ENCODE measurements at places on chromosomes 12 and 14.

- no peak for DNase-seq
Observed at GRCh38 chr14:46053221-46053620, 598.4 kb downstream of the RPL10L start.

- no peak for DNase-seq
Observed at GRCh38 chr12:59723520-59723919, 127.7 kb downstream of the SLC16A7 start.

GRCh38 chr14:43535231-43535838 is 971.7 kb downstream of the FSCB start:
- DNase-seq: no peak

DNA sequence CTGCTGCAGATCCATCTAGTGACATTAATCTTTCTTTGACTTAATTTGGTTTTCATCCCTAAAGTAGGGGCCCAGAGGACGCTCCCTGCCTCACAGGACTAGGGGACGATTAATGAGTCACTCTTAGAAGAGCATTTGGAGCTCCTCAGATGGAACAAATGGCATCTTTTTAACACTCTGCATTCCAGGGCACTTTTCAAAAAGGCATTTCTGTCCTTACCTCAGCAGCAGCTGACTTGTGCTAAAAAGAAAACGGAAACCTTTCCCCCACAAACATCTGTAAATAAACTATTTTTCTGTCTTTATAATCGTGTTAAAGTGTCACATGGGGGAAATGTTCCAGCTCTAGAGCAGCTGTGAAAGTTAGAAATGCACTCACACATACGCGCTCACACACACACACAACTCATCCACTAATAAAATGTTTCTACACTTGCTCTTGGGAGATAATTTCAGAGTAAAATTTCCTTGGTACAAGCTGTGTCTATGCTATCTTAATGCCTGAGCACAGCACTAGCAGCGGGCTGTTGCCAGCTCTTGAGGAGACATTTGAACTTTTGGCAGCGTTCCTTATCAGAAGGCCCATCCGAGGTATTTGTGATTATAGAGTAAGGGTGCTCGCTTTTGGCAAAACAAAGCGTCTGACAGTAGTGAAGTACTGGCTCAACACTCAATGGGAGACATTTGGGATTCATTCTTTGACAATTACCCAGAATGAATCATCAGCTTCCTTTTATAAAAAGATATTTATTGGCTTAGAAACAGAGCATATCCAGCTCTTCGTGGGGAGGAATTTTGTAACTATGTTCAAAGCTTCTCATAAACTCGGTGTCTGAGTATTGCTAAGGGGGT is 141.3 kb downstream of the PLXNC1 start:
- DNase-seq: no peak

DNA sequence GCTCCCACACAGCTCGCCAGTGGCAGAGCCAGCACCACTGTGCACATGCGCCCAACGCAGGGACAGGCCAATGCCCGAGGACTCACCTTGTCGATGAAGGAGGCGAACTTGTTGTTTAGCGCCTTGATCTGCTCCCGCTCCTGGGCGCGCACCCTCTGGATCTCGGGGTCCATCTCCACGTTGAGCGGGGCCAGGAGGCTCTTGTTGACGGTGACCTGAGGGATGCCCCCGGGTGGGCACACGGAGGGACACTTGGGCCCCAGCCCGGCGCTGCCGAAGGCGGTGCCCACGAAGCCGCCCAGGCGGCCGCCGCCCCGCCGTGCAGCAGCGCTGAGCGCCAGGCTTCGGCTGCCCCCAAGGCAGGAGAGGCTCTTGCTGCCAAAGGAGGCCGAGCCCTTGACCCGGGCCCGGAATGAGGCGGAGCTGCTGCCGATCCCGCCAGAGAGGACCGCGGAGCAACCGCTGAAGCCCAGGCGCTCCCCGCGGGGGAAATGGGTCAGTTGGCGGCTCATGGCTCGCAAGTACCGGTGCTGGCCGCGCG is at the start of gene KRT72:
Gene KRT72, minus strand, starts transcription at position 523 of the 541 bp plus-strand sequence. Its CDS starts 11 bp downstream, at position 512.
- no peak for DNase-seq

DNA sequence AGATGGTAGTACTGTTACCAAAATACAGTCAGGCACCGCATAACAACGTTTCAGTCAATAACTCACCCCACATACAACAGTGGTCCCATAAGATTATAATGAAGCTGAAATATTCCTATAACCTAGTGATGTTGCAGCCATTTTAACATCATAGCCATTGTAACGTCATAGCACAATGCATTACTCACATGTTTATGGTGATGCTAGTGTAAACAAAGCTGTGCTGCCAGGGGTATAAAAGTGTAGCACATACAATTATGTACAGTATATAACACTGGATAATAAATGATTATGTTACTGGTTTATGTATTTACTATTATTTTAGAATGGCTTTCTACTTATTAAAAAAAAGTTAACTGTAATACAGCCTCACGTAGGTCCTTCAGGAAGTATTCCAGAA is 37.0 kb downstream of the GPR137C start:
- DNase-seq: no peak

- DNase-seq: no peak
Observed at GRCh38 chr14:104843442-104844305, 21.4 kb upstream of the CEP170B start.

GRCh38 chr14:64850369-64851137 is 29.2 kb downstream of the SPTB start:
- no peak for DNase-seq

- peak; percentile 46 for DNase-seq
Observed at GRCh38 chr12:39990122-39991101, 115.5 kb downstream of the SLC2A13 start.

DNA sequence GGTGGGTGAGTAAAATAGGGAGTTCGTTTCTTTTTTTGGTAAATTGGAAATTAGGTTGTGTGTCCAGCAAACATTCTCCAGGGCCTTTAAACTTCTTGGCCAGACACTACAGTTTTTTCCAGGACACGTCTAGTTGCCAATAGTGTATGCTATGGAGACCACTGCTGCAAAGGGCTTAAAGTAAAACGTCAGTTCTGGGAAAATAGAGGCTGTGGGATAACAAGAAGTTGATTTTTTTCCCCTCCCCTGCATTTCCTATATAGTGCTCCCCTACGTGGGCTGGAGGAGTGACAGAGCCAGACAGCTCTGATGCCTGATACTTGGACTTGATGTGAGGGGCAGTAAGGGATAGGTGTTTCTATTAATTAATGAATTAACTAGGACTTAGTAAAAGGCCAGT is 2.4 kb downstream of the ACVR1B start:
- DNase-seq: no peak

DNA sequence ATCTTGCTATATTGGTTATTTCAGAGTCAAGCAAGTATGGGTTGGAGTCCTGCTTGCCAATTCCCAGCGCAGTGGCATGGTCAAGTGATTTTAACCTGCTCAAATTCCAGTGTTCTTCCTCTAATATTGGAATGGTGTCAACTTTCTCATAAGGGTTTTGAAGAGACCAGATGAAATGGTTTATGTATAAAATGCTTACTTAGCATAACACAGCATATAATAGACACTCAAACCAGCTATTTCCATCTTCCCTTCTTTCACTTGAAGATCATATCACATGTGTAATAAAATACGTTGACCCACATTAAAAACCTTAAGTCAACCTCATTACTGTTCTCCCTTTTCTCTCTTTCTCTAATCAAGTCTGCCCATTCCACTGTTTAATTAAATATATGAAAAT is 144.0 kb downstream of the NAV3 start:
- DNase-seq: no peak

DNA sequence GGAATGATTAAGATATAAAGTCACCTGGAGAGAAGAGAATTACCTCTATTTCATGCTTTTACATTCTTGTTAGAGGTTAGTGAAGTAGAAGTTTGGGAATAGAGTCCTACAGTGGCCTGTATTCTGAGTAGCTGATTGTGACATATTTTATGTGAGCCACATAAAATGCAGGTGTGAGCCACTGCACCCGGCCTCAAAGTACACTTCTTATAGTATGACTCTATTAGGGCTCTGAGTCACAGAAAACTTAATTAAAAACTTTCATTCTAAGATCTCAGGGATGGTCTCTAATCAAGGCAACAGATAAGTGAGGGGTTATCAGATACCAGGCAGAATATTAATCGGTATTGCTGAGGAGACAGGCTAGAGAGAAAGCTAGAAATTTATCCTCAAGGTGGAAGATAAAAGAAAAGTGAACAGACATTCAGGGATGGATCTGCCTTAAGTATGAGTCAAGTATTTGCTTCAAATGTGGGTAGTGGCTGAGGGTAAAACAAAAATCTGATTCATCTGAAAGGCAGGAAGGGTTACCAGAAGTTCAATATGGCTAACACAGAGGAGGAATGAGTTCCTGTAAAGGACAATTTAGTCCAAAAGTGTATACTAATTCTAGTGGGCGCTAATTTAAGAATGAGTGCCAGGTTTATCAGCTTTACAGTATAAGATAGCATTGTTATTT is 5.5 kb upstream of the G2E3 start:
- no peak for DNase-seq

DNA sequence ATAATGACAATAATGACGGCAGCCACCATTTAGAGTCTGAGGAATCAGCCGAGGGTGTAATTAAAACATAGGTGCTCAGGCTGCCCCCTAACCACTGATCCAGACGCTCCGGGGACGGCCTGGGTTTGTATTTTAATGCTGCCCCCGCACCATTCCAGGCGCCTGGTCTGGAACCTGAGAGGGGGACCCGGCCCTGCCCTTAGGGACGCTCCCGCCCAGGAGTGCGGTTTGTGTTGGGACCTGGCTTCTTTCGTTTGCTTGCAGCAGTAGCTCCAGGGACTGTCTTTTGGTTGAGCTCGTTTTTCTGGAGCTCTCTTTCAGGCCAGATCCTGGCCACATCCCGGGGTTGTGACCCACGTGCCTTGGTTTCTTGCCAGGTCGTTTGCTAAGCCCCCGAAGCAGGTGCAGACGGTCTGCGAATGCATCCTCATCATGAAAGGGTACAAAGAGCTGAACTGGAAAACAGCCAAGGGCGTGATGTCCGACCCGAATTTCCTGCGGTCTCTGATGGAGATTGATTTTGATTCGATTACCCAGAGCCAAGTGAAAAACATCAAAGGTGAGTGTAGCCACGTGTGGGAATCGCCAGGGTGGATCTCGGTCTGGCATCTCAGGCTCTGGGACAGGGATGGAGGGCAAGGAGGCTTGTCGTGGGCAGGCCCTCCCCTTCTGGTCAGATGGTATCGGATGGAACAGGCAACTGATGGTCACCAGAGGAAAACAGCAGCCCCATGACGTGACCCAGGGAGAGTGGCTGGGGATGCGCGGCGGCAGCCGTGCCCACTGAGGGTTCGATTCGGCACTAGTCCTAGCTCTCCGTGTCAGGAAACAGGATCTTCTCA is 63.5 kb downstream of the CCDC92 start:
- DNase-seq: no peak

GRCh38 chr14:100076133-100076532 is 10.9 kb downstream of the EVL start:
- DNase-seq: no peak

DNA sequence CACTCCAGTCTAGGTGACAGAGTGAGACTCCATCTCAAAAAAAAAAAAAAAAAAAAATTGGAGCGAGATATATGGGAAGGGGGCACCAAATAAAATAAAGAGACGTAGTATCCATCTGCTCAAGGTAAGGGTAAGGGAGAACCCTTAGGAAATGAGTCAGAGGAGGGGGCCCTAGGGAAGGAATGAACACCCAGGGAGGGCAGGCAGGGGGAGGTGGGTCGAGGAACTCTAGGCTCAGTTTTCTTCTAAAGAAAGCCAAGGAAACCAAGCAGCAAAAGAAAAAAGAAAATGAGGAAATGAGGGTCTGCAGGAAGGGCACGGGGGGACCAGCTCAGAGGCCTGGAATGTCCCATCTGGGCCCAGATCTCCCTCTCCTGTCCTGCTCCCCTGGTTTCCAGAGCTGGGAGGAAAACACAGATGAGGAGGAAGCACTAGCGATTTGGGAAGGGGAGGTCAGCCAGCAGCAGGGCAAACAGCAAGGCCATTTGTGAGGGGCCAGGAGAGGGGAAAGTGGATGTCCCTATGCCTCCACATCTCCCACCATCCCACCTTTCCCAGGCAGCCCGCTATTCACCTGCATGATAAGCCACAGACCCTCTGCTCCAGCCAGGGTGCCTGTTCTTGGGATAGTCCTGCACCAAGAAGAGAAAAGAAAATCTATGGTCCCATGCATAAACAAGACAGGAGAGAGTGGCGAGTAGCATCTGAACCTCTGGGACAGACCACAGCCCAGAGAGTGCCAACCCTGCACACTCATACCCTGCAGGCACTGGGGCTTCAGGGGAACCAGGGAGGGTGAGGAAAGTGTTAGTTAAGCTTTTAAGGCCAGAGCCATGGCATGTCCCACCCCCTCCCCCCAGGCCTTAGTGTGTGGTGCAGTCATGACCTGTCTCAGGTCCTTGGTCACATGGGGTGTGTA is 11.9 kb downstream of the SPRYD3 start:
- DNase-seq: no peak

- DNase-seq: no peak
Observed at GRCh38 chr14:99760817-99761216, 32.4 kb upstream of the EML1 start.

GRCh38 chr14:31340297-31341063 is 79.9 kb downstream of the HEATR5A start:
- no peak for DNase-seq

GRCh38 chr12:34119366-34119765 is 97.1 kb downstream of the ALG10 start:
- no peak for DNase-seq

DNA sequence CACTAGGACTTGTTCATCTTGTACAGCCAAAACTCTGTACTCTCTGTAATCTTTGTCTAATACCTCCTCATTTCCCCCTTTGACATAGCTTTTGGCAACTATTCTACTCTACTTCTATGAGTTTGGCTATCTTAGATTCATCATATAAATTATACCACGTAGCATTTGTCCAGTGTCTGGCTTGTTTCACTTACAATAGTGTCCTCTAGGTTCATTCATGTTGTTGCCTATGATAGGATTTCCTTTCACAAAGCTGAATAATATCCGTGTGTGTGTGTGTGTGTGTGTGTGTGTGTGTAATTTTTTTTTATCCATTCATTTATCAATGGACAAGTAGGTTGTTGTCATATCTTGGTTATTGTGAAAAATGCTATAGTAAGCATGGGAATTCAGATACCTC is 209.5 kb downstream of the KCNC2 start:
- no peak for DNase-seq

DNA sequence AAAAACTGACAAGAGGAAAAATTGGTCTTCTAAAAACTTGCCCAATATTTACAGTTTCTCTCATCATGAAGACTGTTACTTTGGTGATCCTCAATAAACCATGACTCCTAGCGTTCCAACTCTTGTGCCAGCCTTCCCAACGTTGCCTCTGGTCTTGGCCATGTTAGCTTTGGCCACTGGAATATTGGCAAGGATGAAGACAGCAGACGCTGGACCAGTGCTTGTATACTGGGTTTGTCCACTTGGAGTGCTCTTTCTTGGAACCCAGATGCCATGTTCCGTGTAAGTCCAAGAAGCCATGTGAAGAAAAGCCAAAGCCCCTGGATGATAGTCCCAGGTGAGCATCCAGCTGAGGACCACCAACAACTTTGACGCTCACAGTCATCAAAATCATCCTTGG is 379.6 kb downstream of the NUAK1 start:
- no peak for DNase-seq
